ENCODE measurements at places on chromosomes 16 and 17. TPM values are rescaled to one million over a fixed set of nuclear protein-coding genes. Genes with fewer than 3 reads are reported as not detected.

The OR3A2 gene
- 3.0 TPM for total RNA-seq

The HSD11B2 gene
- 0.86 TPM for total RNA-seq

The MSLN gene
- not detected for total RNA-seq

The ABCA3 gene
- 2.6 TPM for total RNA-seq

The SMIM5 gene
- not detected for total RNA-seq

The MYCBPAP gene
- total RNA-seq = 5.8 TPM

The SSTR5 gene
- total RNA-seq = not detected

The CXCL16 gene
- 2.0 TPM for total RNA-seq

The SERPINF2 gene
- total RNA-seq = not detected

The KRT33A gene
- not detected for total RNA-seq

The OR3A3 gene
- not detected for total RNA-seq

The ACSM2A gene
- total RNA-seq = not detected

The PLA2G15 gene
- 4.2 TPM for total RNA-seq

The KLHL10 gene
- total RNA-seq = not detected

The SCARF1 gene
- 0.43 TPM for total RNA-seq

The RBFOX1 gene
- not detected for total RNA-seq

The SOST gene
- total RNA-seq = not detected

The EFNB3 gene
- not detected for total RNA-seq

The CLDN9 gene
- not detected for total RNA-seq
